ENCODE measurements at places on chromosomes 13 and 19.

- H3K27me3 ChIP-seq = no peaks in the 10 kb centered on the region
- DNase-seq = peak; percentile 54
- H3K4me3 ChIP-seq = no peak overlapping the region
- no peak overlapping the region for H3K27ac ChIP-seq
- H3K4me1 ChIP-seq = no peaks in the 10 kb centered on the region
- H3K36me3 ChIP-seq = no peaks in the 10 kb centered on the region
Observed at GRCh38 chr19:48351341-48351752, 12.4 kb downstream of the TMEM143 start.

DNA sequence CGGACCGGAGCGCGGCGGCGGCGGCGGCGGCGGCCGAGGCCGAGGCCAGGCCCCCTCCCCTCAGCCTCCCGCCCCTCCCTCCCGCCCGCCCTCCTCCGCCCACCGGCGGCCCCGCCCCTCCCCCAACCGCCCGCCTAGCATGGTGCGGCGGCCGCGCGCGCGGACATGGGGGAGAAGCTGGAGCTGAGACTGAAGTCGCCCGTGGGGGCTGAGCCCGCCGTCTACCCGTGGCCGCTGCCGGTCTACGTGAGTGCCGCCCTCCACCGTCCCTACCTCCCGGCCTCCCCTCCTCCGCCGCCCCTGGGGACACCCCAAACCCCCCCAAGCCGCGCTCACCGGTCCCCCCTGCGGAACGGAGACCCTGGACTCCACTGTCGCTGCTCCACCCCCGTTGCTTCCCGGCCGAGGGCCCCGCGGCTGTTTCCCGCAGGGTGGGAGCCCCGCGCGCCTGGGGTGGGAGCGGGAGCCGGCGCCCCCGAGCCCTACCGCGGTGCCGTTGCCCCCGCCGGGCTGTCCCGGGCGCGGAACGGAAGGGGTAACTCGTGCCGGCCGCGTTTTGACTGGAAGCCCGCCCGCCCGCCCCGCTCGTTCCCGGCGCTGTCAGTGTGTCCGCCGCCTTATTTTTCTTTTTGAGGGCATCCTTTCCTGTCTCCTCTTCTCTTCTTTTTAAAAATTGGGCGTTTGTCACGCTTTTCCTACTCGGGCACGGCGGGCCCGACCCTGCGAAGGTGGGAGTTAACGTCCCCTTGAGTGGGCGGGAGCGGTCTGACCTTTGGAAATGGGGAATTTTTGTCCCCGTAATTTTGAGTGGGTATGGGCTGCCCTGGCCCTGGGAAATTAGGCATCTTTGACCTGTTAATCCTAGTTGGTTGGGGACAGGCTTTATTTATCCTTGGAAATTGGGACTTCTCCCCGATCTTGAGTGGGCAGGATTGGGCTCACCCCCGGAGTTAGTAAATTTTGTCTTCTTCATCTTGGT, 576 bp downstream of the DOT1L start:
- peaks cover 41% of the 10 kb centered on the region for H3K4me1 ChIP-seq
- peak; percentile 67 for DNase-seq
- H3K27ac ChIP-seq = peak overlapping the region; percentile 91

DNA sequence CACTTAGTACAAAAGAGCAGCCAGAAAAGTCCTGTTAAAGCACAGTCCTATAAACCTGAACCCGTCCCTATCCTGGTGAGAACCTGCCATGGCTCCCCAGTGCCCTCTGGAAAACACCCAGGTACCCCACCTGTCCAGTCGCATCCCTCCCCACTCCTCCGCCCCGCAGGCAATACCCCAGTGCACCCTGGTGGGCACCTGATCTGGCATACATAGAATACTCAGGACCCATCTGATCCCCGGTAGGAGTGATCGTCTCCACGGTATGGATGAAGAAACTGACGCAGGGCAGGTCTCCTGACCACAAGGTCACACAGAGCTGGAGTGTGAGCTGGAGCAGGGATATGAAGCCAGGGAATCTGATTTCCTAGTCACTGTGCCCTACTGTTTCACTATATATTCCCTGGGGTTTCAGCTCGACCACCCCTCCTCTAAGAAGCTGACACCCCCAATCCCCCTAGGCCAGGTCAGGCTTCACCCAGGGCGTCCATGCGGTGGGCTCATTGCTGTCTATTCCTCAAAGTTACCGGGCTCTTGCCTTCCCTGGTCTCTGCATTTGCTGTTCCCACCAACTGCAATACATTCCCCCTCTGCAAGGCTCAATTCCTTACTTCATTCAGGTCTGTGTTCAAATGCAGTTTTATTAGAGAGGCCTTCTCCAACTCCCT, 12.6 kb downstream of the FBXO46 start:
- H3K27ac ChIP-seq = peak overlapping the region; percentile 92
- peaks cover 17% of the 10 kb centered on the region for H3K4me1 ChIP-seq
- peaks cover 16% of the 10 kb centered on the region for H3K36me3 ChIP-seq
- peak overlapping the region; percentile 78 for H3K4me3 ChIP-seq
- DNase-seq = peak; percentile 53

DNA sequence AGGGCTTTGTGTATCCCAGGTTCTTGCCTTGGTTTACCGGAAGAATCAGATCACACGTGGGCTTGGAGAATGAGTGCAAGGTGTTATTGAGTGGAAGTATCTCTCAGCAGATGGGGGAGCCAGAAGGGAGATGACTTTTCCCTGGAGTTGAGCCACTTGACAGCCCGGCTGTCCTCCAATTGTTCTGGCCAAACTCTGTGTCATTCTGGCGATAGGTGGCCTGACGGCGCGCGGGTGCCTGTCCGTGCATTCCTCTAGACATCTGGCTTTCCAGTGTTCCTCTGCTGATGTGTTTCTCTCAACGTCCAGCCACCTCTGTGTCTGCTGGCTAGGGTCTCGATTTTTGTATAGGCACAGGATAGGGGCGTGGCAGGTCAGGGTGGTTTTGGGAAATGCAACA, 181.9 kb downstream of the SHISA2 start:
- H3K4me3 ChIP-seq = no peak overlapping the region
- DNase-seq = no peak
- no peaks in the 10 kb centered on the region for H3K36me3 ChIP-seq
- H3K4me1 ChIP-seq = no peaks in the 10 kb centered on the region

DNA sequence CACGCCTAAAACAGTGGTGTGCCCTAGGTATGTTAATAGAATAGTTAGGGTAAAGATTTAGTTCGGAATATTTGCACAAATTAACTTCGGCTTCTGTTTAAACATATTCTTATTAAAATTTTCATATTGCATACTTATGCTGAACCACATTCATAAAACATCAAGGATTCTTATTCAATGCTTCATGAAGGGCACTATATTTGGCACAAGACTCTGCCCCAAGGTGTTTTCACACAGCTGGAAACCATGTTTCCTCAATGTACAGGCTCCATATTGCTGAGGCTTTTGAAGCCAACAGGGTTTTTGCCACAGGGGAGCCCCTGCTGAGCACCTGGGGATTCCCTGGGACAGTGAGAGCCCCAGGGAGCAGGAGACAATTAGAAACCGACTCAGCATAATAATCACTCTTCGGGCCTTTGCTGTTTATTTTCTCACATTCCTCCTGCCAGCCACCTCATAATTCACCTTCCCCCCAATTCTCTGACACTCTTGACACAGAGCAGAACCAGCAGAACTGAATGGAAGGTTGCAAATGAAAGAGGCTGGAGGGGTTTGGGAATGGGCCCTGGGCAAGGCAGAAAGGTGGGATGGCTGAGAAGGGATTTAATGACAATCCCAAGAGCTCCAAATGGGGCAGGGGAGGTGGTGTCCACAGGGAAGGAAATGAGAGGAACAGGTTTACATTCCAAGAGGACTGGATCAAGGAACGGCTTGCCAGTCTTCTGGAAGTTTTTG, 72.3 kb upstream of the POMP start:
- H3K27me3 ChIP-seq = no peaks in the 10 kb centered on the region
- peaks cover 16% of the 10 kb centered on the region for H3K4me1 ChIP-seq
- no peak for DNase-seq

GRCh38 chr13:97544031-97544765, 110.2 kb downstream of the RAP2A start:
- H3K36me3 ChIP-seq = no peaks in the 10 kb centered on the region
- no peaks in the 10 kb centered on the region for H3K4me1 ChIP-seq
- no peak for DNase-seq

- no peaks in the 10 kb centered on the region for H3K36me3 ChIP-seq
- H3K27ac ChIP-seq = no peak overlapping the region
- H3K4me3 ChIP-seq = no peak overlapping the region
- no peak for DNase-seq
Observed at GRCh38 chr13:80256352-80256932, 84.5 kb downstream of the SPRY2 start.

- DNase-seq = no peak
- peaks cover 35% of the 10 kb centered on the region for H3K27me3 ChIP-seq
- peaks cover 9% of the 10 kb centered on the region for H3K4me1 ChIP-seq
- H3K36me3 ChIP-seq = no peaks in the 10 kb centered on the region
- H3K27ac ChIP-seq = no peak overlapping the region
Observed at GRCh38 chr13:27911521-27911920, 8.3 kb upstream of the PDX1 start.

GRCh38 chr19:984165-984967, at the start of gene WDR18:
Gene WDR18 (plus strand): TSS chr19:984345. CDS start chr19:984354, 9 bp downstream.
- peak; percentile 88 for DNase-seq
- peak within 1 kb of the TSS; percentile 46 for H3K27ac ChIP-seq
- H3K27me3 ChIP-seq = no peaks in the 10 kb centered on the region
- peak within 1 kb of the TSS; percentile 97 for H3K4me3 ChIP-seq
- H3K36me3 ChIP-seq = peaks cover 26% of the 10 kb centered on the region

GRCh38 chr19:10019246-10019645, 6.0 kb downstream of the RDH8 start:
- DNase-seq = no peak
- H3K4me3 ChIP-seq = no peak overlapping the region
- no peaks in the 10 kb centered on the region for H3K36me3 ChIP-seq
- H3K27me3 ChIP-seq = peaks cover 2% of the 10 kb centered on the region
- H3K4me1 ChIP-seq = no peaks in the 10 kb centered on the region
- H3K27ac ChIP-seq = no peak overlapping the region

- H3K4me3 ChIP-seq = peak overlapping the region; percentile 90
- DNase-seq = no peak
- H3K4me1 ChIP-seq = peaks cover 11% of the 10 kb centered on the region
- H3K27ac ChIP-seq = peak overlapping the region; percentile 13
- no peaks in the 10 kb centered on the region for H3K27me3 ChIP-seq
Observed at GRCh38 chr19:32406161-32407003, 812 bp downstream of the DPY19L3 start.

DNA sequence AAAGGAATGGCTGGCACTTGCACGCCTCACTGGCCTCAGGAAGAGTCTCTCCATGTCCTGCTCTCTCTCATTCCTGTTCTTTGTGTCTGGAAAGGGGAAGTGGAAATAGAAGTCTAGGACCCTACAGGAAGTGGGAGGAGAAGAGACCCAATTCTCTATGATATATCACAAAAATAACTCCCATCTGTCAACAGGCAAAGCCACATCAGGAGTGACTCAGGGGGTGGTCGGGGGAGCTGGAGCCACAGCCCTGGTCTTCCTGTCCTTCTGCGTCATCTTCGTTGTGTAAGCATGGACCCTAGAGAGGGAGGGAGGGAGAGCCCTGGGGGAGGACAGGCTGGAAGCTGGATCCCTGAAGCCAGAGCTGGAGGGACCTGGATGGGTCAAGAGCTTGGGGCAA, 3.0 kb downstream of the SIGLEC9 start:
- no peak overlapping the region for H3K4me3 ChIP-seq
- no peak for DNase-seq
- no peaks in the 10 kb centered on the region for H3K4me1 ChIP-seq
- no peak overlapping the region for H3K27ac ChIP-seq
- no peaks in the 10 kb centered on the region for H3K36me3 ChIP-seq

- no peaks in the 10 kb centered on the region for H3K27me3 ChIP-seq
- no peak for DNase-seq
- H3K4me3 ChIP-seq = no peak overlapping the region
- H3K27ac ChIP-seq = no peak overlapping the region
Observed at GRCh38 chr13:53043398-53043797, 14.8 kb downstream of the OLFM4 start.

DNA sequence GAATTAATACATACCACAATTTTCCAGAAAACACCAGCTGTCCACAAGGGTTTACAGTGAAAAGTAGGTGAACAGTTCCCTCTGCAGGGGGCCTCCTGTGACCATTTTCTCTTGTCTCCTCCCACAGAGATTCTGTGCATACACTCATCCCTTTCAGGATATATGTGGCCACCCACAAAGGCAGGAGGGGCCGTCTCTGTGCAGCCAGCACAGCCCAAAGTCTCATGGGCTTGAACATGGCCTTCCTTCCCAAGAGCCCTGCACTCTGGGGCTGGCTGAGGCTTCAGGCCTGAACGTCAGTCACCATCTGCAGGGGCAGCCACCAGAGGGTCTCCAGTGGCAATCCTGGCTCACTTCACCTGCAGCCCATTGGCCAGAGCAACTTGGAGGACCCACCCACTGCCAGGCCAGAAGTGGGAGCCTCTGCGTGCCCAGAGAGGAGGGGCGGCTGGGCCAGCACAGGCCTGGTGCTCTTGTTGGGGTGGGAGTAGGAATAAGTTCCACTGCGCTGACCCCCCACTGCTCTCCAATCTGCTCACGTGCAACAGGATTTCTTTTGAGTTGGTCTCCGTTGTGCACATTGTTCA, 25.1 kb downstream of the TMEM161A start:
- H3K27ac ChIP-seq = no peak overlapping the region
- H3K27me3 ChIP-seq = peaks cover 3% of the 10 kb centered on the region
- no peak overlapping the region for H3K4me3 ChIP-seq
- no peak for DNase-seq
- H3K4me1 ChIP-seq = peaks cover 11% of the 10 kb centered on the region

DNA sequence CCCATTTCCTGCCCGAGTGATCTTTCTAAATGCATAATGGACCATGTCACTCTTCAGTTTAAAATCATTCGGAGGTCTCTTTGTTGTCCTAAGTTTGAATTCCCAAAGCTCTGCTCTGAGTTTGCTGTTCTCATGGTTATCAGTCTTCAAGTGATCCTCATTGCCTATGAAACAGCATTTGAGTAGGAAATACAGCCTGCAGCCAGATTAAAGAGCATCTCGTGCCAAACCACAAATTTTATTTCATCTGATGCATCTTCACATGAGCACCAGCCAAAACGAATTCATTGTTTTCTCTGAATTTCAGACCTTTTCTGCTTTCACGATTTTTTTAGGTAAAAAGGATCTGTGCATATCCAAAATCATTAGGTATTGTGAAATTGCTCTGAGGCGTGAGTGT, 299.6 kb downstream of the TDRD3 start:
- DNase-seq = no peak
- H3K27ac ChIP-seq = no peak overlapping the region
- H3K27me3 ChIP-seq = no peaks in the 10 kb centered on the region
- no peaks in the 10 kb centered on the region for H3K4me1 ChIP-seq
- H3K36me3 ChIP-seq = no peaks in the 10 kb centered on the region

GRCh38 chr13:49254007-49254406, 6.3 kb downstream of the CDADC1 start:
- peaks cover 24% of the 10 kb centered on the region for H3K36me3 ChIP-seq
- DNase-seq = no peak
- no peak overlapping the region for H3K4me3 ChIP-seq
- no peaks in the 10 kb centered on the region for H3K27me3 ChIP-seq
- H3K4me1 ChIP-seq = no peaks in the 10 kb centered on the region
- no peak overlapping the region for H3K27ac ChIP-seq

DNA sequence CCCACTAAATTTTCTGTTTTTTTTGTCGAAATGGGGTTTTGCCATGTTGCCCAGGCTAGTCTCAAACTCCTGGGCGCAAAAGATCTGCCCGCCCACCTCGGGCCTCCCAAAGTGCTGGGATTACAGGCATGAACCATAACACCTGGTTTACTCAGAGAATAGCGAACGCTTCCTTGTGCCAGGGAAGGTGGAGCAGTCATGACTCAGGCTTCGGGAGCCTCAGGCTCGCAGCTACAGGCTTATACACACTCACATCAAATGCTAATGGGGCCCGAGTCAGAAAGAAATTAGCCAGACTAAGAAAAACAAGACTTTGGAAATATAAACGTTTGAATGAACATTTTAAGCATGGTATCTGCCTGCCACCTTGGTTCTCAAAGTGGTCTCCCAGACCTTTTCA, 11.0 kb upstream of the TPT1 start:
- peaks cover 66% of the 10 kb centered on the region for H3K36me3 ChIP-seq
- H3K27me3 ChIP-seq = no peaks in the 10 kb centered on the region
- H3K4me3 ChIP-seq = no peak overlapping the region
- DNase-seq = no peak
- H3K27ac ChIP-seq = no peak overlapping the region

Measured in large intestine (tissue), 12 donors.